ENCODE measurements at places on chromosomes 5 and 9. TPM values are rescaled to one million over a fixed set of nuclear protein-coding genes. Genes with fewer than 3 reads are reported as not detected.

Gene SCGB3A2
- not detected for total RNA-seq

Gene FOXD4L5
- 0.09 TPM for total RNA-seq

Gene MOB3B
- under 0.01 TPM for total RNA-seq

Gene HRCT1
- 0.56 TPM for total RNA-seq

Gene TSSK1B
- 0.09 TPM for total RNA-seq

Gene LHX3
- not detected for total RNA-seq

Gene PSMB7
- total RNA-seq = 269 TPM

Gene PRDM9
- not detected for total RNA-seq

Gene NOXA1
- total RNA-seq = 0.18 TPM

Gene SLC36A2
- not detected for total RNA-seq

Gene IFNA2
- total RNA-seq = not detected

Gene GPR21
- total RNA-seq = 0.90 TPM

Gene RASGEF1C
- not detected for total RNA-seq

Gene DOK3
- total RNA-seq = 2.5 TPM

Gene KIF4B
- total RNA-seq = 0.27 TPM

Gene AK8
- total RNA-seq = 0.09 TPM

Gene DMRT3
- total RNA-seq = not detected

Gene RNF183
- total RNA-seq = not detected

Gene NME5
- total RNA-seq = 1.5 TPM

Gene FANCC
- total RNA-seq = 5.6 TPM

Gene IL13
- total RNA-seq = not detected

Gene TXNDC8
- total RNA-seq = not detected

Gene TRMO
- total RNA-seq = 12.0 TPM

Gene LRRC70
- total RNA-seq = 18.0 TPM

Gene DND1
- 0.09 TPM for total RNA-seq

Gene LECT2
- not detected for total RNA-seq

Gene AGXT2
- total RNA-seq = not detected

Gene IL5
- not detected for total RNA-seq

Gene AIF1L
- total RNA-seq = 27.6 TPM

Gene ARHGEF37
- total RNA-seq = 9.4 TPM

Gene NFIB
- total RNA-seq = 74.6 TPM

Gene PKD2L2
- not detected for total RNA-seq

Gene MEIKIN
- not detected for total RNA-seq

Gene ASS1
- total RNA-seq = 4.2 TPM
